ENCODE measurements at places on chromosomes 16 and 17.

DNA sequence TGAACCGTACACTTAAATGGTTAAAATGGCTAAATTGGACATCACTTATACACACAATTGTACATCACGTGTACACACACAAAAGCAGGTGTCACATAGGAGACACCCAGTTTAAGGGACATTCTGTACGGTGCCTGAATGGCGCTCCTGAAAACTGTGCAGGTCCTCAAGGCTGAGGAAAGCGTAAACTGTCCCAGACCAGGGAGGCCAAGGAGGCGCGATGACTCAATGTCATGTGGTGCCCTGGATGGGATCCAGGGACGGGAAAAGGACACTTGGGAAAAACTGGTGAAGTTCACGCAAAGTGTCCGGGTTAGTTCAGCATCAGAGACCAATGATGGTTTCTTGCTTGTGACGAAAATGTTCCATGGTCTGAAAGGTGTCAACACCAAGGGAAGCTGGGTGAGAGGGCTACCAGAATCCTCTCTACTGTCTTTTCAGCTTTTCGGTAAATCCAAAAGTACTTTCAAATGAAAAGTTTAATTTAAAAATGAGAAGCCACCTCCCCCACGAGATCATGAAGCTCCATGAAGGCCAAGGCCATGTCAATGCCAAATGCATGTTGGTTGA, 112.2 kb downstream of the CMIP start:
- no peak for DNase-seq

- DNase-seq, result no peak
These were observed 1.1 kb downstream of the FLII start for GRCh38 chr17:18257268-18257981.

GRCh38 chr17:67374329-67375053, 2.6 kb upstream of the PITPNC1 start:
- peak; percentile 73 for DNase-seq

GRCh38 chr16:86406056-86406455, 104.3 kb upstream of the FOXF1 start:
- no peak for DNase-seq

GRCh38 chr17:69512946-69513345, 98.4 kb downstream of the MAP2K6 start:
- DNase-seq, result no peak

- DNase-seq, result no peak
These were observed 15.4 kb downstream of the CYBC1 start for GRCh38 chr17:82435103-82435502.

All from stimulated activated CD4-positive, alpha-beta T cell treated with anti-CD3 and anti-CD28 coated beads, Interleukin-1b, Interleukin-23, amount 100 ng/mL, for 1 hour (primary cell).